NCI-H345 (cell line): ENCODE measurements at places on chromosomes 6 and 20.

DNA sequence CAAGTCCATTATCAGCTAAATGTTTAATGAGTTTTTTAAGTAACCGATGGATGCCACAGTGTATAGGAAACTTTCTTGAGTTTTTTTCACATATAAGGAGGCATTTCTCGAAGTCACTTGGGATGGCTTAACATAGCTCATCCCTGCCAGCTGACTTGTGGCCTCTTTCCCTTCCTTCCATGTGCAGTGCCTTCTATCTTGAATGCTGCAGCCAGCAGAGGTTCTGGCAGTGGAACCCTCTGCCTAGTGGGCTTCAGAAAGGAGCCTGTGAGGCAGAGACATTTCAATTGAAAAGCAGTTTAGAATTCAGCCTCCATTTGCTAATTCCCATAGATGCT, 51.9 kb downstream of the AKAP12 start:
- DNase-seq: no peak

GRCh38 chr20:6863355-6863754, 95.9 kb downstream of the BMP2 start:
- DNase-seq: no peak

GRCh38 chr20:17622086-17622850, 52.4 kb downstream of the DSTN start:
- no peak for DNase-seq

DNA sequence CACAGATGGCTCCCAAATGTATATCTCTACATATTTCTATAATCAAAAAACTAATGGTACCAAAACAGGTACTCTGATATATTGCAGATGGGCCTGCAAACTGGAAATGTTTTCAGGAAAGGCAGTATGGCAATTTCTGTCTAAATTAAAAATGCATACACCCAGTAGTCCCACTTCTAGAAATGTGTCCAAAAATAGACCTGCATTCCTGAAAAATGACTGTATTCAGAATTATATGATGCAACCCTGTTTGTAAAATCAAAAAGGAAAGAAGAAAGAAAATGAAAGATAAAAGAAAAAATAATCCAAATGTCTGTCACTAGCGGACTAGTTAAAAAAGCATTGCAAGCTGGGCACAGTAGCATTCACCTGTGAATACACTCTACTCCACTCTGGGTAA, 12.9 kb upstream of the MICB start:
- DNase-seq: no peak

- DNase-seq: no peak
Measured at GRCh38 chr20:62117362-62117646, 5.0 kb upstream of the LSM14B start.

DNA sequence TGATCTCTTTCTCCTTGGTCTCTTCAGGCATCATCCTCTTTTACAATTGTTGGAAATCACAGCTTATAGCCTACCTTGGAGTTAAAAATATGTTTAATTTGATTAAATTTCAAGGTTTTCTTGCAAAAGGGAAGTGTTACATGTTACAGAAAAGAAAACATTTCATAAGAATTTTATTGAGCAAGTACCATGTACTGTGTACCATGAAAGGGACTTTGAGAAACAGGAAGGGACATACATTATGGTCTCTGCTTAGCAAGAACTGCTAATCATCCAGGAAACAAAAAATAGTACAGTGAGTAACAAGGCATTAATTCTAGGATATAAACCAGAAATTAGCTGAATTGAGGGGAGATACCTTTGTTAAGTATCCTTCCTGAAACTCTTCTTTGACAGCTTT, 145.3 kb upstream of the SPACA1 start:
- no peak for DNase-seq

DNA sequence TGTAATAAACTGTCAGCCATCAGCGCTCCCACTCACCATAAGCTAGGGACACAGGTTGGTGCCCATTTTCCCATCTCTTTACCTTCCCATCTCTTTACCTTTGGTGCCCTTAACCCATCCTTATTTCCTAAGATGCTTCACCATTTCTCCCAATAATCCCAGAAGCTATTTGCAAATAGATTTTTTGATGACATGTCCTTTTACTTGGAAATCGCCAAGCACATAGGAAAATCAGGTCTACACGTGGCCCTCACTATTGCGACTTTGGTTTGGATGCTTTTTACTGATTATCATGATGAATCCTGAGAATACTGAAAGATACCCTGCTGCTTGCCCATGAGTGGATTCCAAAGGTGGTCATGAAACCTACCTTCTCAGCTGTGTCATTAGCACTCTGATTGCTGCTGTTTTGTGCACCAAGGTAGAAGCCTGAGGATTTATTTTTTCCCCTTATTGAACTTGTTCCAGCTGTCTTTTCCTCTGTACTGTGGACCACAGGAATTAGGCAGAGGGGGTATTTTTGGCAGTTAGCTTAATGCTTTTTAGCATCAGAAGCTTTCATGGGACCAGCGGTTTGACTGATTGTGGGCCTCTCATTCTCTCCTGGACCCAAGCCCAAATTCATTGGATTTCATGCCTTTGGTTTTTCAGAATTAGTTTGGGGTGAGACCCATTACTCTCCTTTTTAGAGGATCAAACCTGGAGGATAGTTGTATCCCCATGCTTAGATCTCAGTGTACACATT, 229.6 kb upstream of the RIN2 start:
- DNase-seq: no peak
